Tibial artery (tissue), 4 donors: ENCODE measurements at places on chromosomes 5 and 9.

GRCh38 chr5:109558952-109559351 lies 130.8 kb upstream of the MAN2A1 start:
- no peak for DNase-seq

DNA sequence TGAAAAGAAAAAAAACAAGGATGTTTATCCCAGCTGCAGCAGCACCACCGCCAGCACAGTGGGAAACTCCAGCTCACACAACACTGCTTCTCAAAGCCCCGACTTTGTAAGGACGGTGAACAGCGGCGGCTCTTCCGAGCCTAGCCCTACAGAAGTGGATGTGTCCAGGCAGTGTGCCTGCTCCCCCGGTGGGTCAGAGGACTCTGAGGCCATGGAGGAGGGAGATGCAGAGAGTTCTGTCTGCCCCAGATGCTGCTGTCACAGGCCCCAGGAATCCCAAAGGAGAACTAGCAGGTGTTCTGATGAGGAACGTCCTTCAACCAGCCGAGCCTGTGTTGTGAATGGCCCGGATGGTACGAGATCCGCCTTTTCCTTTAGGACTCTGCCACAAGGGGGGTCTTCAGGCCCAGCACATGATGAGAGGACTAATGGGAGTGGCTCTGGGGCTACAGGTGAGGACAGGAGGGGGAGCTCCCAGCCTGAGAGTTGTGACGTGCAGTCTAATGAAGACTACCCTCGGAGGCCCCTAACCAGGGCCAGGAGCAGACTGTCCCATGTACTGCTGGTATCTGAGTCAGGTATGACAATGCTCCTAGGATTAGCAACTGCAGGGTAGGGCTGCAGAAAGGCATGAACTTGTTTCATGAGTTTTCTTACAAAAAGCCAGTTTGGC lies 43.7 kb downstream of the FBXO38 start:
- DNase-seq, result no peak

DNA sequence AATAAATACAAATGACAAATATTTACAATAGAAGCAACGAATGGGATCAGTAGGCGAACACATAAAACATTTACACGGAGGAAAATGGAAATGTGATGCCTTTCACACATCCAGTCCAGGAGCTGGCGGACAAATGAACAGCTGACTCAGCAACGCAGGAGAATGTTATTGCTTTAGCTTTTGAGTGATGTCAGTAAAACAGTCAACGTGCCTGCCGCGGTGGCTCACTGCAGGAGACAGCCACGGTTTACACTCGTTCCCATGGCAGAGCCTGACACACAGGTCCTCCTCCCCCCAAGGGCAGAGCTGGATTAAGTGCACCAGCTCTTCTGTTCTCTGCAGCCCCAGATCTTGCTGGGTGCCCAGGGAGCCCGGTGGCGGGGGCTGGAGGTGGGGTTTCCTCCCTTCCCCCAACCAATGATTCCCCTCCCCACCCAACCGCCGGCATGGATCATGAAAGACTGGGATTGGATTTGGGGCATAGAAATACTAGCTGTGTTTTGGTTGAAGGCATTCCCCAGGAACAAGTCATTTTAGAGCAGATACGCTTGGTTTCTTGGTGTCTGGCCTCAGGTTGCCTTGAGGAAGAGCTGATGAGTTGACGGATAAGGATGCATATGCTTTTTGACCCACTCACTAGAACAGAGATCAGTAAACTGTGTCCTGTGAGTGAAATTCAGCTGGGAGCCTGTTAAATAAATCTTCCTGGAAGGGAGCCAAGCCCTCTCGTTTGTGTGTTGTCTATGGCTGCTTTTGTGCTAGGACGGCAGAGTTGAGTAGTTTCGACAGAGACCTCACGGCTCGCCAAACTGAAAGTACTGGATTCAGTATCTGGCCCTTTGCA lies 12.5 kb downstream of the STC2 start:
- peak; percentile 85 for DNase-seq

- no peak for DNase-seq
Measured at GRCh38 chr5:30069441-30070263, 1123.8 kb upstream of the CDH6 start.

- no peak for DNase-seq
Measured at GRCh38 chr5:177610131-177610769, 10.3 kb downstream of the B4GALT7 start.
